ENCODE measurements at places on chromosomes 12 and 14.
A peak's percentile ranks its signal among the peaks of the same experiment; 100 is the strongest.

- no peak for DNase-seq
Measured at GRCh38 chr12:112238441-112238840, 113.1 kb downstream of the TRAFD1 start.

- DNase-seq, result no peak
Measured at GRCh38 chr12:14776236-14776961, 26.9 kb downstream of the WBP11 start.

- DNase-seq, result no peak
Measured at GRCh38 chr14:56895154-56895553, 84.9 kb upstream of the OTX2 start.

DNA sequence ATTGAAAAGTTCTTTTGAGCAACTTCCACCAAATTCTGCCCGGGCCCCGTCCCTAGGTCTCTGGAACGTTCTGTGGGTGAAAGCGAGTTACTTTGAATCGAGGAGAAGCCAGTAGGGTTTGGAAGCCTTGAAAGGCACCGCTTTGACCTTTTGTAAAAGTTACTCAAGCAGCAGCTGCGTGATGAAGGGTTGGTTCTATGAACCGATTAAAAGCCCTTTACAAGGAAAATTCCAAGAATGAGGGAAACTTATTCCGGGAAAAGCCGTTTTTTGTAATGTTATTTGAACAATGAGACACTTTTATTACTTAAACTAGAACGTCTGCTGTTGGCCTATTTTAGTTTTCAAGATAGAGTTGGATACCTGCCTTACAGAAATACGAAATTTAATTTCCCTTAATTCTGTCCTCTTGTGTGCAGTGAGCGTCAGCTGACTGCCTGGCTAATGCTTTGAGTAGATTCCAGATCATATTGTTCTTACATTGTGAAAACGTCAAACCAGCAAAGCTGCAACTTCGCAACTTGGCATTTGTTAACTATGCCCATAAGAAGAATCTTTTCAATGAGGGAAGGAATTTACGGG is 906 bp downstream of the LARP4 start:
- DNase-seq, result no peak

DNA sequence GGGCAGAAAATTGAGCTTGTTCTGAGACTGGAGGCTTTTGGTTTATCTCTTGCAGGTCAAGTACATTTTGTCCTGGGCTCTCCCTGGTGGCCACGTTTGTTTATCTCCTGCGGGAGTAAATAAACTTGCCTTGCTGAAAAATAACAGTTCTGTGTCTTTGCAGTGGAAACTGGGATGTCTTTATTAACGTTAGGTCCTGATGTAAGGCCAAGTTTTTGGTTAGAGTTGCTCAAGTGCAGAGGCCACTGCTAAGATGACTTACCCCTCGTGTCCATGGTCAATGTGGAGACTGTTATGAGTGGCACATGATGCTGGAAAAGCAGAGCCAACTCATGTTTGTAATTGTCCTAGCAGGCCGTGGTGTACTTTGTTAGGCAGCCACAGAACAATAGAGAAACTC is 3.8 kb downstream of the PTPN11 start:
- no peak for DNase-seq

DNA sequence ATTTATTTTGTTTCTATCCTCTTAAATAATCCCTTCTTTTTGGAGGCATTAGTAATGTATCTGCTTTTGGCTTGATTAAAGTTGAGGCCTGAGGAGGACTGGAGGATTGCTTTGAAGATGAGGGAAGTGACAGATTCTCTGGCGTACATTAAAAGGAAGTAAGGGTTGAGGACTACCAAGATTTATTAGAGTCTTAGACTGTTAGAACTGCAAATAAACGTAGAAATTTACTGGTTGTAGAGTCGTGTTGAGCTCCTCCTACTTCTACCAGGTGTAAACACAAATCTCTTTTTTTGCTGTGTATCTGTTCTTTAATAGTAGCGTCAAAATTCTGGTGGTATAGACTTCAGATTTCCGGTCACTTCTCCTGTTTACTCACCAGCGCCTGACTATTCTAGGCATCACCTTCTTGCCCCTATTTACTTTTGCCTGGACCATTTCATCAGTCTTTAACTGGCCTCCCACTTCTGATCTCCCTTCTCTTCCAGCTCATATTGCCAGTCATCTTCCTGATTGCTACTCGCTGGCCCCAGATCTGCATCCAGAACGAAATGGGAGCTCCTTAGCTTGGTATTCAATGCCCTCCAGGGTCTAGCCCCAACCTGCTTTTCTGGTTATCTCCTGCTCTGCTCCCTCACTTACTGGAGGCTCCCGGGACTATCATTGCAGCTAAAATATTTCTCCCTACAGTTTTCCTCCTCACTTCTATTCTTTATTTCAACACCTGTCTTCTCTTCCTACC is 8.4 kb upstream of the EID3 start:
- DNase-seq, result no peak

DNA sequence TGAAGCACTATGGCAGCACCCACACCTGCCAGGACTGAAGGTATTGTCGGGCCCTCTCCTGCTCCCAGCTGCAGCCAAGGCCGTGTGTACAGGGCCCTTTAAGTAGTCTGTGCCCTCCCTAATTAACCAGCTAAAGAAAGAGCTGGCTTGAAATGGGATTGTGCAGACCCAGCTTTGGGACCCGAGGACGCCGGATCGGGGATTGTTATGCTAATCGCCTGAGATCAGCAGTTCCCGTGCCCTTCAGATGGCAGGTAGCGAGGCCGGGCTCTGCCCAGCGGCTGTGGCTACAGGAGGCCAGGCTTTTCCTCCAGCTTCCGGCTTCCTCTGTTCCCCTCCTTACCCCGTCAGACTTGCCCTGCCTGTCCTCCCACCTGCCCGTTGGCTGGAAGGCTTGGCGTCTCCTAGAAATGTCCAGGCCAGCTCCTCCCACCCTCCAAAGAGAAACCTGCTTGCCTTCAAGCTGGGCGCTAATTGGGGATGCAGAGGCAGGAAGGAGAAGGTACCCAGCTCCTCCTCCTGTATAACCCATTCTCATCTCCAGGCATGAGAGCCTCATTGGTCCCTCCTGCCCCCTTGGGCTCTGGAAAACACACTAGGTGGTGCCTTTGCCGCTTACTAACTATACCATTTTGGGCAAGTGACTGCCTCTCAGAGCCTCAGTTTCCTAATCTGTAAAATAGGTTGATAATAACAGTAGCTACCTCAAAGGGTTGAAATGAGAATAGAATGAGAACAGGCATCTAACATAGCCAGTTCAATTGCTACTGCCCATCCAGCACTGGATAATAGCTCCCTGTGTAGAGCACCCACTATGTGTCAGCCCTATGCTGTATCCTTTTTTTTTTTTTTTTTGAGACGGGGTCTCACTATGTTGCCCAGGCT is 25.8 kb upstream of the MSI1 start:
- DNase-seq, result peak; percentile 95

DNA sequence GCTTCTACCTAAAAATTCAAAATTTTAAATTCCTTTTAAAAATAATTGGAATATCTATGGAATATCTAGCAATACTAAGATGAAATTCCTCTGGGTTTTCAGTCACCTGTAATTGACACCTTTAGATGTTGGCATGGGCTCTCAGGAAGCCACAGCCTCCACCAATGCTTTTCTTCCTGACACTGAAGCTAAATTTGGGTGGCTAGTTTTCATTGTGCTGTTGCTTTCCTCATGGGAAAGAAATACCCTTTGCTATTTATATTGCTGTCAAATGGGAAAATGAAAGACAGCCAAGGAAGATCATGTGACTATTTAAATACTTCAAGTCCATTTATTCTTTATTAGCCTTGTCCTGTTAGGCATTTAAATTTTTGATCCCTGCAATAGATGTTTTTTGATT is 313.0 kb downstream of the NAV3 start:
- no peak for DNase-seq

GRCh38 chr12:108525681-108526080 is 10.6 kb downstream of the FICD start:
- no peak for DNase-seq

DNA sequence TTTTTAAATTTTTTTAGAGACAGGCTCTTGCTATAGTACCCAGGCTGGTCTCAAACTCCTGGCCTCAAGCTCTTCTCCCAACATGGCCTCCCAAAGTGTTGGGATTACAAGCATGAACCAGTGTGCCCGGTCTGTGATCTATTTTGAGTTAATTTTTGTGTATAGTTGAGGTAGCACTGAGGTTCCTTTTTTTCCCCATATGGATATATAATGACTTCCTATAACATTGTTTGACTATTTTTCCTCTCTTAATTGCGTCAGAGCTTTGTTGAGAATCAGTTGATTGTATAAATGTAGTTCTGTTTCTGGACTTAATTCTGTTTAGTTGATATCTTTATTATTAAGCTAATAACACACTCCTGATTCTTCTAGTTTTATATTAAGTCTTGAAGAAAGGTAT is 8.6 kb upstream of the M6PR start:
- no peak for DNase-seq

Data from NCI-H510A (cell line).